ENCODE measurements at places on chromosomes 7 and 10. TPM values are rescaled to one million over a fixed set of nuclear protein-coding genes. Genes with fewer than 3 reads are reported as not detected.

The CDC14C gene
- total RNA-seq: not detected

The ANXA8 gene
- not detected for total RNA-seq

The SLC13A1 gene
- total RNA-seq: not detected

The NEUROG3 gene
- not detected for total RNA-seq

The OR2A5 gene
- not detected for total RNA-seq

The JAKMIP3 gene
- total RNA-seq: 0.13 TPM

The MACC1 gene
- 0.06 TPM for total RNA-seq

The UCN3 gene
- not detected for total RNA-seq

The SFRP4 gene
- total RNA-seq: 35.0 TPM

The CLRN3 gene
- total RNA-seq: not detected

The CDK5 gene
- 30.8 TPM for total RNA-seq

The GIMAP8 gene
- total RNA-seq: 2.1 TPM

The PROSER2 gene
- total RNA-seq: 2.0 TPM

The NPTX2 gene
- total RNA-seq: 9.9 TPM

The NRCAM gene
- total RNA-seq: 1.6 TPM

The STRA8 gene
- not detected for total RNA-seq

The POLR2J2 gene
- total RNA-seq: 4.7 TPM

The MYOZ1 gene
- 0.06 TPM for total RNA-seq

The ENTPD1 gene
- total RNA-seq: 0.99 TPM
